ENCODE measurements at places on chromosomes 5 and 9. TPM values are rescaled to one million over a fixed set of nuclear protein-coding genes. Genes with fewer than 3 reads are reported as not detected.

PRRT1B gene
- total RNA-seq = not detected

SPINK6 gene
- not detected for total RNA-seq

CLK4 gene
- total RNA-seq = 25.2 TPM

RNF180 gene
- total RNA-seq = not detected

TARS1 gene
- total RNA-seq = 293 TPM

ORM2 gene
- total RNA-seq = not detected

TAS2R1 gene
- total RNA-seq = not detected

FREM1 gene
- total RNA-seq = not detected

ARHGEF37 gene
- 0.23 TPM for total RNA-seq

IL13 gene
- total RNA-seq = 21.0 TPM

PTGS1 gene
- total RNA-seq = not detected

ANKHD1 gene
- total RNA-seq = 90.0 TPM

SLC30A5 gene
- 65.4 TPM for total RNA-seq

NFIB gene
- total RNA-seq = not detected

SLCO4C1 gene
- 0.10 TPM for total RNA-seq

SSBP2 gene
- 9.7 TPM for total RNA-seq

LCN12 gene
- total RNA-seq = 0.89 TPM

MXD3 gene
- 11.8 TPM for total RNA-seq

SEMA6A gene
- not detected for total RNA-seq

GFI1B gene
- not detected for total RNA-seq

PCDHB3 gene
- total RNA-seq = not detected
